ENCODE measurements at places on chromosomes 6 and 20.

DNA sequence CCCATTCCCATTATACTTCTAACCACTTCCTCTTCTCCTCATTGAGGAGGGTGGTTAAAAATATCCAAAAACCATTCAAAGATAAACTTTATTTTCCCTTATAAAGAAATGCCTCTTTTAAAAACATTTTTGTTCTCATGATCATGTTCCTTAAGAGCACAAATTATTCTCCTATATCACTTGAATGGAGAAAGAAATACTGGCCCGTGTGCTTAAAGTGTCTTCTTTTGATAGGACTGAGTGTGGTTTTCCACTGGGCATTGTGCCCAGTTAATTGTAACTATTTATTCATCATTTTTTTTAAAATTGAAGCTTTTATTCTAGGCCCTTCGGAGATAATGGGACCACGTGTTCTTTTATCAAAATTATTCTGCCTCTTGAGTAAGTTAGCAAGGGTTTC lies 871.5 kb downstream of the QKI start:
- H3K27ac ChIP-seq = no peak overlapping the region
- no peak for DNase-seq
- H3K4me1 ChIP-seq = no peaks in the 10 kb centered on the region
- H3K4me3 ChIP-seq = no peak overlapping the region
- no peaks in the 10 kb centered on the region for H3K27me3 ChIP-seq
- H3K36me3 ChIP-seq = no peaks in the 10 kb centered on the region

GRCh38 chr6:25132934-25133333 lies 146.2 kb upstream of the CARMIL1 start:
- DNase-seq = no peak
- peaks cover 34% of the 10 kb centered on the region for H3K36me3 ChIP-seq
- no peak overlapping the region for H3K27ac ChIP-seq
- H3K4me3 ChIP-seq = no peak overlapping the region
- H3K27me3 ChIP-seq = no peaks in the 10 kb centered on the region

- H3K4me3 ChIP-seq = no peak overlapping the region
- no peaks in the 10 kb centered on the region for H3K36me3 ChIP-seq
- no peaks in the 10 kb centered on the region for H3K27me3 ChIP-seq
- no peaks in the 10 kb centered on the region for H3K4me1 ChIP-seq
Measured at GRCh38 chr6:141426400-141426980, 706.2 kb upstream of the GJE1 start.

- no peak overlapping the region for H3K27ac ChIP-seq
- peaks cover 6% of the 10 kb centered on the region for H3K4me1 ChIP-seq
- no peak overlapping the region for H3K4me3 ChIP-seq
- no peaks in the 10 kb centered on the region for H3K36me3 ChIP-seq
- H3K27me3 ChIP-seq = no peaks in the 10 kb centered on the region
Measured at GRCh38 chr20:9329355-9330101, 184.9 kb upstream of the LAMP5 start.

DNA sequence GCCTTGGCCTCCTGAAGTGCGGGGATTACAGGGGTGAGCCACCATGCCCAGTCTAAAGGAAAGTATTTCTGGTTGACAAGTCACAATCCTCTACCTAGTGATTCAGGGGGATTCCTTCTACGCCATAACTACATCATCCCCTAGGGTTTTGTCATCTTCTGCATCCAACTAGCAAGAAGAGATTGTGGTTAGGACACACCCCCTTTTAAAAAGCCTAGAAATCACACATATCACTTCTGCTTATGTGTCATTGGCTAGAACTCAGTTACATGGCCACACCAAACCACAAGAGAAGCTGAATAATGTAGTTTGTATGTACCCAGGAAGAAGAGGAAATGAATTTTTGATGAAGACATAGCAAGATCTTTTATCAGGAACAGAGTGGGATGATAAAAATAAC lies 14.7 kb upstream of the CHD6 start:
- peak; percentile 3 for DNase-seq
- H3K27ac ChIP-seq = no peak overlapping the region
- H3K4me1 ChIP-seq = no peaks in the 10 kb centered on the region
- no peak overlapping the region for H3K4me3 ChIP-seq
- H3K27me3 ChIP-seq = peaks cover 11% of the 10 kb centered on the region

GRCh38 chr6:57226221-57226620 lies 4.1 kb upstream of the RAB23 start:
- no peak overlapping the region for H3K27ac ChIP-seq
- H3K4me1 ChIP-seq = no peaks in the 10 kb centered on the region
- H3K4me3 ChIP-seq = no peak overlapping the region
- no peak for DNase-seq
- H3K36me3 ChIP-seq = peaks cover 4% of the 10 kb centered on the region
- H3K27me3 ChIP-seq = no peaks in the 10 kb centered on the region

GRCh38 chr6:168778201-168778600 lies 337.2 kb downstream of the SMOC2 start:
- no peaks in the 10 kb centered on the region for H3K36me3 ChIP-seq
- no peak for DNase-seq
- peaks cover 10% of the 10 kb centered on the region for H3K27me3 ChIP-seq
- no peak overlapping the region for H3K27ac ChIP-seq

DNA sequence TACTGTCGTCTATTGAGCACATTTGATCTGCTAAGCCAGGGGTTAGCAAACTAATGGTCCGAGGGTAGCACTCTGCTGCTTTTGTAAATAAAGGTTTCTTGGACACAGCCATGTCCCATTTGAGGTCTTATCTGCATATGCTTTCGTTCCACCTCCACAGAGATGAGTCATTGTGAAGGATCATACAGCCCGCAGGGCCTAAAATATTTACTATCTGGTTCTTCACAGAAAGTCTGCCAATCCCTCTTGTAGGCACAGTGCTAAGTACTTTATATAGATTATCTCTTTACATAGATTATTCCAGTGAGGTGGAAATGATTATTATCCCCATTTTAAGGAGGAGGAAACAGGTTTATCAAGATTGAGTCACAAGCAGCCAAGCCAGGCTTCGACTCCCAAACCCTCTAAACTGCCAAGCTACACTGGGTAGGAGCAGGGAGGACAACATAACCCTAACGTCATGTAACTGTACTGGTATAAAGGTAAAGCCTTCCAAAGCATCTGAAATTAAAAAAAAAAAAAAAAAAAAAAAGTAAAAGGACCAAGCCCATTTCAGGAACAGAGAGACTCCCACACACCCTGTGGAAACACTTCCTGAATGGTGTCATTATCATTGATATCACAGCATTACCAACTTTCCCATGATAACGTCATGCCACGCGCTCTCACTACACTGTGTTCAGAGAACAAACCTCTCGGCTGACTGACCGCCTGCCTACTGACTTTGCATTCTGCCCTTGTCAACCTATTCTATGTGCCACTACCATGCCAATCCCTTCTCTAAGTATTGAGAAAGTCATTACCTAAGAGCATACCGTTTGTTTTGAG lies 101.0 kb downstream of the KIF16B start:
- no peaks in the 10 kb centered on the region for H3K4me1 ChIP-seq
- peak; percentile 21 for DNase-seq
- H3K27me3 ChIP-seq = no peaks in the 10 kb centered on the region
- H3K4me3 ChIP-seq = no peak overlapping the region
- no peaks in the 10 kb centered on the region for H3K36me3 ChIP-seq
- H3K27ac ChIP-seq = no peak overlapping the region

- no peak overlapping the region for H3K27ac ChIP-seq
- no peaks in the 10 kb centered on the region for H3K27me3 ChIP-seq
- peaks cover 8% of the 10 kb centered on the region for H3K4me1 ChIP-seq
- no peak for DNase-seq
- no peak overlapping the region for H3K4me3 ChIP-seq
- no peaks in the 10 kb centered on the region for H3K36me3 ChIP-seq
Measured at GRCh38 chr6:157974341-157974894, 7.2 kb upstream of the SYNJ2 start.

DNA sequence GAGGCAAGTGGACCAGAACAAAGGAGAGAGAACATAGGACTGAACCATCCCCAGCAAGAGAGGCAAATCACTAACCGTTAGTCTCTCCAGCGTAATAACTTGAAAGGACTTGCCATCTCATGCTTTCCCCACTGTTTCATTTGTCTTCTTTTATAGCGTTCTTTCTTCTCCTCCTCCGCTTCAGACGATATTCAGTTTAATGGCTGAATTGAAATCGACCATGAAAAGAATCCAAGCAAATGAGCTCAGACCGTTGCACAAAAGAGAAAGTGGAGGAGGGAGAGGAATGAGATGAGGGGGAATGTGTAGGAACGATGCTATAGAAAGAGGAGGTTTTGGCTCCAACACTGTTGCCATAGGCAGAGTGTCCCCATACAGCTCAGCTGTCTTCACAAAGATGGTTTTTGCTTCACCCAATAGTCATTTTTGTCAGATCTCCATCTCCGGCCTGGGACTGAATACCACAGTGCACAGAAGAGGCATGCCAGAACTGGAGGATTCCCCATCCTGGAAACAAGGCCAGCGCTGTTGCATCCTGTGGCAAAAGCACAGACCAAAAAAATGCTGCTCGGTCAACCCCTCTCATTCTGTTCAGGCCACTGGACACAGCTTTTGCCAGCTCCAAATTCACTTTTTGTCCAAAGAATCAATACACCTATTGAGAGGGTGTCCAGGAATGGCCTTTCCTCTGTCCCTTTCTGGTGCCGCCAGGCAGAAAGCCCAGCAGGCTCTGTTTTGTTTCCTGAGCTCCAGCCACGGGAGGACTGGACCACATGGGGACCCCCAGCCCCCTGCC lies 176.1 kb downstream of the ID4 start:
- H3K36me3 ChIP-seq = no peaks in the 10 kb centered on the region
- no peak for DNase-seq
- H3K27me3 ChIP-seq = peaks cover 9% of the 10 kb centered on the region
- H3K27ac ChIP-seq = no peak overlapping the region
- no peak overlapping the region for H3K4me3 ChIP-seq

- no peaks in the 10 kb centered on the region for H3K36me3 ChIP-seq
- no peaks in the 10 kb centered on the region for H3K4me1 ChIP-seq
- DNase-seq = peak; percentile 17
- no peaks in the 10 kb centered on the region for H3K27me3 ChIP-seq
- no peak overlapping the region for H3K4me3 ChIP-seq
Measured at GRCh38 chr6:18823782-18824386, 436.7 kb downstream of the RNF144B start.

DNA sequence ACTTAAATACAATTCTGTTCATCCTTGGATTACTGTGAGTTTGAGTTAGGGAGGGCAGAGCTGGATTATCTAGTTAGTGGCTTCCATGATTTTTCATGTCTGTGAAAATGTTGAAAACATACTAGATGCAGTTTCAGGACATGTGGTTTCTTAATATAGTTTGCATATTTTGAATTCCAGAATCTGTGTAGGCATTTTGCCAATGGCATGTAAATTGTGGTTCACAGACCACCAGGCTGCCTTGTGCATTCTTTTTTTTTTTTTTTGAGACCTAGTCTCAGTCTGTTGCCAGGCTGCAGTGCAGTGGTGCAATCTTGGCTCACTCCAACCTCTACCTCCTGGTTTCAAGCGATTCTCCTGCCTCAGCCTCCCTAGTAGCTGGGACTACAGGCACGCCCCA lies 42.8 kb downstream of the CDC5L start:
- H3K27ac ChIP-seq = peak overlapping the region; percentile 87
- DNase-seq = peak; percentile 38
- H3K36me3 ChIP-seq = peaks cover 2% of the 10 kb centered on the region
- no peak overlapping the region for H3K4me3 ChIP-seq

DNA sequence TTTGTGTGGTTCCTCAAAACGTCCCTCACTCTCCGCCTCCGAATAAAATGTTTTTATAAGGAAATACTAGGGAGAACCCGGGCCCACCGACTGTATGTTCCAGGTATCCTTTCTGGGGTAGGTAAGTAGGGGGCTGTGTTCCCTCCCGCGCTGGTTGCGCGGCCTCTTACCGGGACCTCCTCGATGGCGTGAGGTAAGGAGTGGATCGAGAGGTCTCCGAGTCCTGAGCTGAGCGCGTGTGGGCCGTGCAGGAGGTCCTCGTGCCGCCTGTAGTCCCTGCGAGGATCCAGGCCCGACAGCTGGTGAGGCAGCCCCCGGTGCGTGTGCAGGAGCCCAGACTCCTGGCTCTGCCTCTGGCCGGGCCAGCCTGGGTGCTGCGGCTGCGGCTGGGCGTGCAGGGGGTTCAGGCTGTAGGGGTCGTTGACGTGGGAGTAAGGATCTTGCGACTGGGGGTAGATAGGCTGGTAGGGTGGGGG lies 5.1 kb downstream of the TFAP2A start:
- no peak for DNase-seq
- peaks cover 32% of the 10 kb centered on the region for H3K4me1 ChIP-seq
- H3K27me3 ChIP-seq = peaks cover 75% of the 10 kb centered on the region

DNA sequence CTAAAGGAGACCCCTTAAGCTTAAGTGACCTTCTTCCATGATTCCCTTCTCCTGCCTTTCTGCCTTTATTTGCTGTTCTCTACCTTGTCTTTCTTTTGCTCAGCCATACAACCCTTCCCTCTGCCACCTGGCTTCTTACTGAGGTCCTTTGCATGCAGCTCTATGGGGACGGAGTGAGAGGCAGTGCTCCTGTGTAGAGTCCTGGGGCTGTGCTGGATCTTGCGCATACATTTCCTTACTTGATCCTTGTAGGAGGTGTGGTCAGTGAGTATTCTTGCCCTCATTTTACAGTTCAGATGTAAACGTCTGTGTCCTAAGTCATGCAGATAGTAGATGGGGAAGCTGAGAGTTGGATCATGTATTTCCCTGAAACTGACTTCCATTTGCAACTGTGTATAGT lies 5.7 kb downstream of the SASH1 start:
- no peak for DNase-seq
- H3K27ac ChIP-seq = no peak overlapping the region
- H3K27me3 ChIP-seq = no peaks in the 10 kb centered on the region
- no peaks in the 10 kb centered on the region for H3K36me3 ChIP-seq
- peaks cover 2% of the 10 kb centered on the region for H3K4me1 ChIP-seq

- H3K27ac ChIP-seq = no peak overlapping the region
- no peak overlapping the region for H3K4me3 ChIP-seq
- no peaks in the 10 kb centered on the region for H3K36me3 ChIP-seq
- H3K27me3 ChIP-seq = peaks cover 19% of the 10 kb centered on the region
Measured at GRCh38 chr6:168134560-168135201, 55.7 kb upstream of the FRMD1 start.

DNA sequence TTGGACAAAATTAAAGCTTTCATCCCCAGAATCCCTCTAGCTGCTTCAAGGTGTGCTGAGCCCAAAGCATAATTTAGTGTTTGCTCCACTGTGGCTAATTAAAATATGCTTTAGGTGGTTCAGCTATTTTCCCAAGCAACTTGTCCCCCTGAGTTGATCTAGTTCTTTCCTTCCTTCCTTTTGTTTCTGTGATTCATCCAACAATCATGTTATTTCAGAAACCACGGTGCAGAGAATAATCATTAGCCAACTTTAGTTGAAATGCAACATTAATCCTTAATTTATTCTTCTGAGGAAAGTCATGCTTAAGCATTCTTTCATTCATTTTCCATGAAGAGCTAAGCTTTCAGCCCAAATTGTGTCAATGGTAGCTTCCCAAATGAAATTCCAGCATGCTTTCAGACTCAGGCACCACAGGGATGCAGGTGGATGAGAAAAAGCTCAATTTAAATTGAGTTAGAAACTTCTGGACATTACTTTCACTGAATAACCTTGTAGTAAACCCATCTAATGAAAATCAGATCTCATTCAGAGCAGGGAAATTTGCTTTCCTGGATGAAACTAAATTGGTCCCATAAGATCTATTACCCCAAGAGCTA lies 209.0 kb upstream of the NT5E start:
- peak overlapping the region; percentile 88 for H3K27ac ChIP-seq
- peaks cover 3% of the 10 kb centered on the region for H3K4me1 ChIP-seq
- DNase-seq = no peak
- no peaks in the 10 kb centered on the region for H3K36me3 ChIP-seq
